ENCODE measurements at places on chromosomes 12 and 14.

- DNase-seq = no peak
- no peaks in the 10 kb centered on the region for H3K27me3 ChIP-seq
- no peak overlapping the region for H3K4me3 ChIP-seq
- no peaks in the 10 kb centered on the region for H3K36me3 ChIP-seq
These were observed 703.9 kb upstream of the ATXN7L3B start for GRCh38 chr12:73833746-73834145.

- no peak overlapping the region for H3K4me3 ChIP-seq
- DNase-seq = no peak
- H3K27ac ChIP-seq = no peak overlapping the region
- H3K27me3 ChIP-seq = peaks cover 4% of the 10 kb centered on the region
- H3K36me3 ChIP-seq = peaks cover 2% of the 10 kb centered on the region
- peaks cover 5% of the 10 kb centered on the region for H3K4me1 ChIP-seq
These were observed 32.0 kb upstream of the SPPL3 start for GRCh38 chr12:120936197-120936596.

DNA sequence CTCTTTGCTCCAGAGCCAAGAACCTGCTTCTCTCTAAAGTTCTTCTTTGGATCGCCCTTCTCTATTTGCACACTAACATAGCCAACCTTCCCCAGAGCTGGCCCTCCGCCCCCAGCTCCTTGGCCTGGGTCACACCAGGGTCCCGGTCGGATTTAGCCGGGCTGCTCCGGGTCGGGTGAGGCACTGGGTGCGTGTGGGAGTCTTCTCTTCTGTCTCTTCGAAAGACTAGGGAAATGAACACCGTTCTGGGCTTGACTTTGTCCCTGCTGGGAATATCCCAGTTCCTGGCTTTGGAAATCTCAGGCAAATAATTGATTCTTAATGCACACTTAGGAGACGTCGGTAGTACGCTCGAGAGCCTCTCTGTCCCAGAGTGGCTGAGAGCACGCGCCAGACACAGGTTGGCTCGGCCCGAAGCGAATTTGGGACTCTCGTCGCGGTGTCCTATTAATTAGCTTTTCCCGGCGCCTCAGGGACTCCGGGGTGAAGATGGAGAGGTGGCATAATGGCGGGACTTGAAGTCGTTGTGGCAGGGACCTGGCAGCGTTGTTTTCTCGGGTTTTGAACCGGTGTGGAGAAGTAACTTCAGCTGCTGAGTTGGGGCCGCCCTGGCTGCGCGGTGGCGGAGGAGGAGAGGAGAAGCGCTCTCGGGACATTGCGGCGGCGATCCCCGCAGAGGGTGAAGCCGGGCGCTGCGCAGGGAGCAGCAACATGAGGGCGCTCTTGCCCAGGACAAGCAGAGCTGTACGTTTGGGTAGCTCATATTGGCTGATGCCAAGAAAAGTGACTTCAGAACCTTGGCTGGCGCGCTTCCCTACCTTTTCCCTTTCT, 7.5 kb downstream of the FOXG1 start:
- H3K27me3 ChIP-seq = peaks cover 39% of the 10 kb centered on the region
- H3K36me3 ChIP-seq = peaks cover 2% of the 10 kb centered on the region

- H3K27ac ChIP-seq = no peak overlapping the region
- DNase-seq = no peak
- no peaks in the 10 kb centered on the region for H3K36me3 ChIP-seq
- H3K4me1 ChIP-seq = no peaks in the 10 kb centered on the region
- no peaks in the 10 kb centered on the region for H3K27me3 ChIP-seq
- no peak overlapping the region for H3K4me3 ChIP-seq
These were observed 83.3 kb downstream of the CCER1 start for GRCh38 chr12:90871726-90872096.

GRCh38 chr14:96229315-96229714, 24.7 kb downstream of the BDKRB2 start:
- H3K27me3 ChIP-seq = peaks cover 30% of the 10 kb centered on the region
- H3K36me3 ChIP-seq = no peaks in the 10 kb centered on the region
- DNase-seq = no peak
- no peak overlapping the region for H3K27ac ChIP-seq
- H3K4me1 ChIP-seq = peaks cover 2% of the 10 kb centered on the region
- no peak overlapping the region for H3K4me3 ChIP-seq

GRCh38 chr12:50314636-50315312, 31.5 kb upstream of the LIMA1 start:
- H3K4me3 ChIP-seq = no peak overlapping the region
- no peaks in the 10 kb centered on the region for H3K4me1 ChIP-seq
- no peaks in the 10 kb centered on the region for H3K36me3 ChIP-seq
- DNase-seq = no peak

DNA sequence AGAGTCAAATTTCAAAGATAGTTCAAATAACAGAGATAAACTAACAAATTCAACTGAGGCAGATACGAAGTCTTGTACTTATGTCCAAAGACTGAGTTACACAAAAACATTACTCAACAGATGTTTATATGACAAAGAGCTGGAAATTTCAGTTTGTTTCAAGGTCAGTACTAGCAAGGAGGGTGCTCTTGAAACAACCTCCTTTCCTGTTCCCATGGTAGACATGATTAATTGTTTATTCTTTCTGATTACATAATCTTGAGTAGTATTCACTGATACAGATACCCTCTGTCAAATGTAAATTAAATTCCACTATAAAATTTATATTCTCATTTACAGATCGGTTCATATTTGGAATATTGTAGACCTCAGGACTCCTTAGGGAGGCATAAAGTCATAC, 23.4 kb downstream of the TSPAN8 start:
- no peak for DNase-seq
- no peaks in the 10 kb centered on the region for H3K4me1 ChIP-seq
- no peaks in the 10 kb centered on the region for H3K27me3 ChIP-seq
- no peaks in the 10 kb centered on the region for H3K36me3 ChIP-seq
- H3K27ac ChIP-seq = no peak overlapping the region

DNA sequence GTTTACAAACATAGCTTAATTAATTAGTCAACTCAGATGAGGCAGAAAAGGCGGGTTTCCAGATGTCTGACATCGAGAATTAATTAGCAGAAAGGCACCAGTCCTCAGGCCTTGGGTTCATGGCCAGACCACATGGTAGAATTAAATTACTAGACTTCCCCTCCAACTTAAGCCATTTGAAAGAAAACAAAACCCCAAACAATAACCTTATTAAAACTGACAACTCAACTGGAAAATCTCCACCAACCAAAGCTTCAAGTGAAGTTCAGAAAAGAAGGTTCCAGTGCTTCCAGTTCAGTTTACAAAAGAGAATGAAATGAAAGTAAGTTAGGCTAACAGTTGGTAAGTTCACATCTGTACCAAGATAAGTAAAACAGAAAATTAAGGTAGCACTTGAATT, 349.5 kb downstream of the GRIN2B start:
- no peak overlapping the region for H3K4me3 ChIP-seq
- peaks cover 11% of the 10 kb centered on the region for H3K27me3 ChIP-seq
- H3K27ac ChIP-seq = no peak overlapping the region
- H3K36me3 ChIP-seq = no peaks in the 10 kb centered on the region

GRCh38 chr14:61406198-61406597, 84.8 kb downstream of the PRKCH start:
- peak overlapping the region; percentile 54 for H3K4me3 ChIP-seq
- peaks cover 2% of the 10 kb centered on the region for H3K36me3 ChIP-seq
- H3K27ac ChIP-seq = peak overlapping the region; percentile 87
- DNase-seq = no peak

DNA sequence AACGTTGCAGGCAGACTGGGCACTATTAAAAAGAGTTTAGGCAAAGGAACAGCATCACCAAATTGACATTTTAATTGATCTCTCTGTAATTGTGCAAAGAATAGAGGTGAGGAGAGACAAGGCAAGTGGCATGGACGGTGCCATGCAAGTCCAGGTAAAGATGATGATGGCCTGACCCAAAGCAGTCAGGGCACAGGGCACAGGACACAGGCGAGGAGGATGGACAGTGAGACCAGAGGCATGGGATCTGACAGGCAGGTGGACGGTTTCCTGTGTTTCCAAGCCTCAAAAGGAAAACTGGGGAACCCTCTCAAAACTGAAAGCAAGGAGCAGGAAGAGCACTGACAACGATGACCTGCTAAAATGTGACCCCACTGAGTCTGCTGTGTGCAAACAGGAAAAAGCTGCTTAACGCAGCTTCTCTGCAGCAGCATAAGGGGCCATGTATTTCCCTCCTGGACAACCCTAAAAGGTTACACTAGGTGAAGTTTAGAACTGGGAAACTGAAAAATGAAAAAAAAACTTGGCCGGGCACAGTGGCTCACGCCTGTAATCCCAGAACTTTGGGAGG, 50.9 kb downstream of the CLIP1 start:
- H3K36me3 ChIP-seq = peaks cover 4% of the 10 kb centered on the region
- no peaks in the 10 kb centered on the region for H3K27me3 ChIP-seq
- H3K4me3 ChIP-seq = peak overlapping the region; percentile 53
- peaks cover 14% of the 10 kb centered on the region for H3K4me1 ChIP-seq

DNA sequence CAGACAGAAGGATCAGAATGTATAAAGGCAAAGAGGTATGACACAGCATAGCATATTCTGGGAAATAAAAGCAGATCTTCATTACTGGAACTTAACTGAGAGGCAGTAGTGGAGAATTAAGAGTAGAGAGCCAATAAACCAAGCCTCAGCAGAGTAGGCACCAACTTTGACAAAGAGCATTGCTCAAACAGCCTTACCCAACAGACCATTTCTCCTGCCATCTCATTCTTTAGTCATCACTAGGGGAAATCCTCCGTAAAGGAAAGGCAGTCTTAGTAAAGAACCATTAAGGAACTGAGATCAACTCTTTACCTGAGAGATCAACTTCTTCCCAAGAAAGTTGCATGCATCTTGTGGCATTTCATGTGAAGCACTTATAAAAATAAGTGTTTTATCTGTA, 36.6 kb downstream of the SENP1 start:
- no peak overlapping the region for H3K27ac ChIP-seq
- DNase-seq = no peak
- H3K4me3 ChIP-seq = no peak overlapping the region
- H3K4me1 ChIP-seq = peaks cover 4% of the 10 kb centered on the region

GRCh38 chr14:38547961-38548490, 292.1 kb upstream of the CLEC14A start:
- H3K27me3 ChIP-seq = no peaks in the 10 kb centered on the region
- H3K36me3 ChIP-seq = no peaks in the 10 kb centered on the region
- H3K27ac ChIP-seq = no peak overlapping the region
- no peak overlapping the region for H3K4me3 ChIP-seq
- no peak for DNase-seq
- H3K4me1 ChIP-seq = no peaks in the 10 kb centered on the region

- DNase-seq = no peak
- H3K4me3 ChIP-seq = no peak overlapping the region
- peaks cover 62% of the 10 kb centered on the region for H3K27me3 ChIP-seq
- peaks cover 3% of the 10 kb centered on the region for H3K36me3 ChIP-seq
- H3K27ac ChIP-seq = no peak overlapping the region
These were observed 6.9 kb downstream of the MMP14 start for GRCh38 chr14:22843123-22843925.

DNA sequence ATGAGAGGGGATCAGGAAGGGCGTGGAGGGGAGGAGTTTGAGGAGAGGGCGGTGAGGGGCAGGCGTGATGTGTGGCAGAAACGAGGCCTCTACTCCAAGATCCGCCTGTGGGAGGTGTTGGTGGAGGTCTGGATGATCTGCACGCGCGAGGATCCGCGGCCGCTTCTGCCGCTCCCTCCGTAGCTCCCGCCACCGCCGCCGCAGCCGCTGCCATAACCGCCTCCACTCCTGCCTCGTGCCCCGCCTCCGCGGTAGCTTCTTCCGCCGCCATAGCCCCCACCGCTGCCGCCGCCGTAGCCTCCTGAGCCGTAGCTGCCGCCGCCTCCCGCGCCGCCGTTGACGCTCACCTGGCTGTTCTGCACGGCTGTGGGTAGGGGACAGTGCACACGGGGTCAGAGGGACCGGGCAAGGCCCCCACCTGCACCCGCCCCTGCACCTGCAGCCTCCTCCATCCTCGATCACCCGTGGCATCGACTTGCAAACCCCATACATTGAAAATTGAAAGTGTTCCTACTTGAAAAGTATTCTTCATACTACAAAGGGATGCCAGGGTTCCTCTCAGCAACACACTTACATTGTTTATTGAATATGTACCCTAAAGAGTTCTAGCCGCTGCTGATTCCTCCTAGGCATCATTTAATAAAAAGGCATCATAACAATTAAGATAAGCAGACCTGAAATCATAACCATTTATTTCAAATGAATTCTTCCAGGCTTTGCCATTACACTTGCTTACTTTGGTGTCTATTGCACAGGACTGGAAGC, 11.1 kb upstream of the KRT1 start:
- H3K27ac ChIP-seq = peak overlapping the region; percentile 54
- H3K36me3 ChIP-seq = peaks cover 7% of the 10 kb centered on the region
- H3K4me3 ChIP-seq = peak overlapping the region; percentile 95
- peaks cover 36% of the 10 kb centered on the region for H3K4me1 ChIP-seq
- H3K27me3 ChIP-seq = peaks cover 61% of the 10 kb centered on the region

DNA sequence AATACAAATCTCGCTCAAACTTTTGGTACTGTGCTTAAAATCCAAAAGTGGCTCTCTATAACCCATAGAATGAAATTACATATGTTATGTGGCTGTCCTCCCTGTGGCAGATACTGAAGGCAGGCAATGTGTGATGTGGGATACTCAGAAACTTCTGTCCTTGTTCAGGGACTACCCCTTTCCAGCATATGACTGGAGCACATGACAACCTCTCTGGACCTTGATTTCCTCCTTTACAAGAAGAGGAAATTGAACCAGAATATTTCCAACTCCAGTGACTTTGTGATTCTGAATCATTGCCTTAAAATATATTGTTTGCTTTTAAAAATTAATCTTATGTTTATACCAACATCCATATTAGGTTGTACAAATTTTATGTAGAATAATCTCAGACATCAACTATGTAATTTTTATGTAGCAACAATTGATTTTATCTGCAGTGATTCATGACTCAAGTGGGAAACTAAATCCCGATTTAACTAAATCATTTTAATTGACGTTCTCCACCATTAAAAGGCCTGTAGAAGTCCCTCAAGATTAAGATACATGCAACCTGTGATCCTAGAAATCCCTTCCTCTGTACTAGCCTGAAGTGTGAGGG, 162.4 kb downstream of the AKAP6 start:
- no peaks in the 10 kb centered on the region for H3K4me1 ChIP-seq
- no peak overlapping the region for H3K27ac ChIP-seq
- H3K4me3 ChIP-seq = no peak overlapping the region
- peaks cover 6% of the 10 kb centered on the region for H3K27me3 ChIP-seq
- no peaks in the 10 kb centered on the region for H3K36me3 ChIP-seq
- no peak for DNase-seq

DNA sequence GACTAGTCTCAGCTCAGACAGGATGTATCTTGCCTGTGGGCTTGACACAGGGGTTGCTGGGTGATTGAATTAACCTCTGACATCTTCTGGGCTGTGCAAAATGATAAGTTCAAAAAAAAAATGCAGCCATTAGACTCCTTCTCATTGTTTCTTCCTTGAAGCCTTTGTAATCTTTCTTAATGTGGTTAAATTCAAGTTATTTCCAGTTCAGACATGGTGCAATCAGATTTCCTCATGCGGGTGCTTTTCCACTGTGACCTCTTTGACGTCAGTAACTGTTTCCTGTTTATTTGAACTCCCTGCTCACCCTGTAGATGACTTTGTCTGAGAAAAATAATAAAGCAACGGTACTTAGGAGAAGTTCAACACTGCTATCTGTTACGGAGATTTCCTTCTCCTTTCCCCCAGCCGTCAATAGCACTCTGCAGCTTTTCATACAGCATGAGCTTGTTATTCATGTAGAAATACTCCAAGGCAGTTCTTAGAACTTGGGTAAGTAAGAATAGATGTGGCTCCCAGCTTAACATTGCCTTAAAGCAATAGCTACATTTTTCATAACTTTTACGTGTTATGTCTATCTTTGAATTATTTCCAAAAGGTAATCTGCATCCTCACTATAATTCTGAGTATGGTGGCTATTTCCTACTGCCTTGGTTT, 155.5 kb downstream of the PRKCH start:
- H3K27ac ChIP-seq = peak overlapping the region; percentile 95
- H3K27me3 ChIP-seq = no peaks in the 10 kb centered on the region
- peaks cover 8% of the 10 kb centered on the region for H3K36me3 ChIP-seq
- H3K4me3 ChIP-seq = peak overlapping the region; percentile 78
- DNase-seq = peak; percentile 32
- peaks cover 67% of the 10 kb centered on the region for H3K4me1 ChIP-seq

Data from T-helper 17 cell (primary cell).